SJSA1 (cell line): ENCODE measurements at places on chromosomes 1 and 21.
A peak's percentile ranks its signal among the peaks of the same experiment; 100 is the strongest.

DNA sequence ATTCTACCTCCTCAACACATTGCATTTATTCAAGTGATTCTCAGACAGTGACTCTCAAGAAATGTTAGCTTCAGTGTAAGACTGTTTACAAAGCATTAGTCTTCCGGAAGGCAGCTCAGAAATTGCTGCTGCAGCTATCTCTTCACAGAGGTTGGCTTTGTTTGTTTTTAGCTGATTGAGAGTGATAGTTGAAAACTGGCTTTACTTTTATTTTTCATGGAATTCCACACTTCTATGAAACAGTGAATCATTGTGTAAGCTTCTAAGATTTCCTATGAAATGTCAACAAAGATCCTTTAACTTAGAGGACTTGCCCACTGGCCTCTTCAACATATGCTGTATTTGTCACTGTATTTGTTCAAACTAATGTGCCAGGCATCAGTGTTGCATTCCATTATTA, 121.3 kb downstream of the TNNI3K start:
- DNase-seq: no peak

DNA sequence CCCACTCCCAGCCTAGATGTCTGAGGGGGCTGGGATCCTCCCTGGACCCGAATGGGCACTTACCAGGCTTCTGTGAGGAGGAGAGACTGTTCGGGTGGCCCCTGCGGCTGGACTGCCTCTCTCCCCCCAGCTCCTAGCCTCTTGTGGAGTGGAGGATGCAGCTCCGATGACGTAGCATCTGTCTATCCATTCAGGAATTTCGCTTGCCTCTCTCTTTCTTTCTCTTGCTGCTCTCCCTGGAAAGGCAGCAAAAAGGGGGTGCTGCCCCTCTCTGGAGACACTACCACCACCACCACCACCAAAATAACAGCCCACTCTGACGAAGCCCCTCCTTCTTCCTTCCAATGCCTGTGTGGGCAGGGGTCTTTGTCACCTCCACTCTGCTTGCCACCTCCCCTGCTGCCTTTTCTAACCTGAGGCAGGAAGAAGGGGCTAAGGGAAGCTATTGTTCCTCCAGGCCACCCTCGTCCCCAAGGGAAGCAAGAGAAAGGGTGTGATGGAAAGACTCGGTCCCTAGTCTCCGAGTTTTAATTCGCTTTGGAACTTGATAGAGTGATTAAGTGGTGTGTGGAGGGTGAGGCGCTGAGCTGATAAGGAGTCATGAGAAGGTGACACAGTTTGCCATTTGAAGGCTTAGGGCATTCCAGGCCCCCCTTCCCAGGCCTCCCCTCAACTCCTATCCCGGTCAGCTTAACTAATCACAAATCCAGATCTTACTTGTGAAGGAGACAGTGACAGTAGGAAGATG, 60.5 kb downstream of the RHBG start:
- DNase-seq: no peak

GRCh38 chr1:77688939-77689338, 6.5 kb upstream of the ZZZ3 start:
- no peak for DNase-seq

- no peak for DNase-seq
Measured at GRCh38 chr1:58418283-58419228, 128.0 kb downstream of the OMA1 start.

GRCh38 chr1:36093929-36094328, 5.2 kb downstream of the ADPRS start:
- DNase-seq: no peak

DNA sequence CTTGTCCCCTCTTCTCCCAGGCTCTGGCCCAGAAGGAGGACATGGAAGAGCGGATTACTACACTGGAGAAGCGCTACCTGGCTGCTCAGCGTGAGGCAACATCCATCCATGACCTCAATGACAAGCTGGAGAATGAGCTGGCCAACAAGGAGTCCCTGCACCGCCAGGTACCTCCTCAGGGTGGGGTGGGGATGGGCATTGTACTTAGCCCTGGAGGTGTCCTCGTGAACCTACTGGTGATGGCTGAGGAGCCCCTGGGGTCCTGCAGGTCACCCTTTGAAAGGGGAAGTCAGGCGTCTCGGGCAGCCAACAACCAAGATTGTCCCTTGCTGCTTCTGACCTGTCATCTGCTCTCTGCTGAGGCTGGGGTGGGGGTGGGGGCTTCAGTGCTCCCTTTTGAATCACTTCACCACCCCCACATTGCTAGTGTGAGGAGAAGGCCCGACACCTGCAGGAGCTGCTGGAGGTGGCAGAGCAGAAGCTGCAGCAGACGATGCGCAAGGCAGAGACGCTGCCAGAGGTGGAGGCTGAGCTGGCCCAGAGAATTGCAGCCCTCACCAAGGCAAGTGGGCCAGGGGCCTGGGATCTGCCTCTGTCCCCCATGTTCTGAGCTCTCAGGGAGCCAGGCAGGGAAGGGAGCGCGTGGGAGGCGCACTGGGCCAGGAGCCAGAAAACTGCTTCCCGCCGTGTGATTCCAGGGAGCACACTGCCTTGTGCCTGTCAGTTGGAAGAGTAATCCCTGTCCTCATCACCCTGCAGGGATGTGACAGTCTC, 19.7 kb downstream of the PPFIA4 start:
- no peak for DNase-seq

GRCh38 chr1:1063945-1064831, 9.9 kb downstream of the RNF223 start:
- DNase-seq: peak; percentile 83

GRCh38 chr1:149916193-149916897, 1.3 kb downstream of the SV2A start:
- DNase-seq: no peak

DNA sequence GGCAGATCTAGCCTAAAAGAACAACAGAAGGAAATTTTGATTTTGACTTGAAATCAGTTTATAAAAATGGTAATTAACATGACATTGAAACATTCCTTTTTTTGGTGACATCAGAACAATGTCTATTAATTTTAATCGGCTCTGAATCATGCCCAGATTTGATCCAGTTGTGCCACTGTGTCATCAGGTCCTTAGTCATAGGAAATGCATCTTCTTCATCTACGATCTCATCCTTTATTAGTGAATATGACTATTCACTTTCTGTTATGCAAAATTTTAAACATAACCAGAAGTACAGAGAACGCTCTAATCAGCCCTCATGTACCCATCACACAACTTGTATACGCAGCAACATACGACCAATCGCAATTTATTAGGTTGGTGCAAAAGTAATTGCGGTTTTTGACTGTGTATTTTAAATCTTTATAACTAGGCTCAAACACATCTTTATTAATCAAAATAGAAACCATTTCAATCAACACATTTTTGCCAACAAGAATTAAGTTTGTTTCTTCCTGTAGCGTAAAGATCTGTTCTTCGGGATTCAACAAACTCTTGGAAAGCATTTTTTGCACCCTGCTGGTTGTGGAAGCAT, 40.3 kb upstream of the TLR5 start:
- no peak for DNase-seq

DNA sequence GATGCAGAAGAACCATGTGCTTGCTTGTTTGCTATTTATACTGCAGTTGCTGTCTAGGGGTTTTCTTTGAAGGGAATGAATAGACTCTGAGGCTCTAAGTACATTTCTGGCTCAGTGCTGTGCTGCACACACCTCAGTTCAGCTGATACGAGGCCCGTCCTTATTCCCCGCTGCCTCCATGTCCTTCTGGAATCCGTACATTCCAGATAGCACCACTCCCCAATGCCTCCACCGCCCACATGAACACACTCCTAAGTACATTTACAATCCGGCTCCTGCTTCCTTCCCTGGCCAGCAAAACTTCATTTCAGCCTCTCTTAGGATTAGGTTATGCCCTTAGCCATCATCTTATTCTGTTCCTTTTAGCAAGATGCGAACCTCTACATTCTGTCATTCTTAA, 57.1 kb downstream of the KCNC4 start:
- no peak for DNase-seq

DNA sequence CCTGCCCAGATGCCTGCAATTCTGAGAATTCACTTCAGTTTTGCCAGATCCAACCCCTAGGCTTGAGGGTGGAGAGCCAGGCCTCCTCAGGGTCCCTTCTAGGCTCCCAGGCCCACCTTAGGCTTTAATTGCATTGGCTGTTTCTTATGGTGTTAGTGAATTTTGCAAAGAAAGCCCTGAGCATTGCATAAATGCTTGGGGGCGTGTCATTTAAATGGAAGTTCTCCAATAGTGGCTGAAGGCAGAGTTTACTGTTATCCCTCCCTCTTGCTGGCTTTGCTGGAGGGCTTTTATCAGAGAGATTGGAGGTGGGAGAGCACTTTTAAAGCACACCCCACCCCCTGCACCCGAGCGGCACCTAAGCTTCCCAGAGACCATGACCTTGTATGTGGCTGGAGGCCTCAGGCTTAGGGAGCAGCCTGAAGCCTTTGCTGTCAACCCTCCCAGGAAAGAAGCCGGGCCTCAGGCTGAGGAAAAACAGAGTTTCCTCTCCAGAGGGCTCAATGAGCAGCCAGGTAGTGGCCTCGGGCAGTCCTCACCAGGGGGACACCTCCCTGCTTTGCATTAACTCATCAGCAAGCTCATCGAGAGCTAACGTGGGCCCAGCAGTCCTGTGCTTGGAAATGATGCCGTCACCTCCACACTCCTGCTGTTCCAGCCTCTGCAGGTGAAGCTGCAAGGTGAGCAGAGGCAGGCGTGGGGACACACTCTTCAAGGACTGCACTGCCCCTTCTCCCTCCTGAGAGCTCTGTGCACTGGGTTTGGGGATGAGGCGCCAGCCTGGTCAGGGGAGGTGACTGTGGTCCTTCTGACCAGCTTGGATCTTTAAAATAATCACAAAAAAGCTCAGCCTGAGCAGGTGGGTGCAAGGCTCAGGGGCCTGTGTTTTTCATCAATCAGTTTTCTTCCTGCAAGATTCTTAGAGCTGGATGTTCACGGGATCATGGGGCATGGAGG, 58.0 kb downstream of the STUM start:
- DNase-seq: no peak

DNA sequence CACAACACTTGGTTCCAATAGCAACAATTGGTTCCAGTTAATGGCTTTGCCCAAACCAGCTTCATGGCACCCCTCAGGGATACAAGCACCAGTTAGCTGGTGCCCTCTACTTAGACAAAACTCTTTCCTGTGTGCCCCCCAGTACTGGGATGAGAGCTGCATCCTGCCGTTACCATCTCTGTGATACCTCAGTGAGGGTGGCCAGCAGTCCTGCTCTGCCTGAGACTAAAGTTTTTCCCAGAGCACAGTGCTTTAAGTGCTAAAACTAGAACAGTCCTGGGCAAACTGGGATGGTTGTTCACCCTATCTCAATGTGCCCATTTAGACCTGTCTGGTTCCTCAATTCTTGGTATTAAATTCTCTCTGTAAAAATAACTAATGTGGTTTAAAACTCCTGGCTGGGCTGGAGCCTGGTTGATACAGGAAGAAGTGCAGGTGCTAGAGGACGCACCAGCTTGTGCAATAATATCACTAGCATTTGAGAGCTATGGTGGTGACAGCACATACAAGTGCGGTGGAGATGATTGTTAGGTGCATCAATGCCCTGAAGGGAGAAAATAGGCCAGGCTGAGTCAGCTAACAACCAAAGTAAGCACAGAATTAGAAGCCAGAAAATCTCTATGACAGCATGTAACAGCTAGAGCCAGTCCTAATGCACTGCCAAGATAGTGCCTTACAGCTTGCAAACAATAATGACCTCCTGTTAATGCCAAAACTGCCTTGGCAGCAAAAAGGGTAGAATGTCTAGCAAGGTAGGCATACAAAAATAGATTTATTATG, 179.8 kb upstream of the GALNT2 start:
- no peak for DNase-seq

DNA sequence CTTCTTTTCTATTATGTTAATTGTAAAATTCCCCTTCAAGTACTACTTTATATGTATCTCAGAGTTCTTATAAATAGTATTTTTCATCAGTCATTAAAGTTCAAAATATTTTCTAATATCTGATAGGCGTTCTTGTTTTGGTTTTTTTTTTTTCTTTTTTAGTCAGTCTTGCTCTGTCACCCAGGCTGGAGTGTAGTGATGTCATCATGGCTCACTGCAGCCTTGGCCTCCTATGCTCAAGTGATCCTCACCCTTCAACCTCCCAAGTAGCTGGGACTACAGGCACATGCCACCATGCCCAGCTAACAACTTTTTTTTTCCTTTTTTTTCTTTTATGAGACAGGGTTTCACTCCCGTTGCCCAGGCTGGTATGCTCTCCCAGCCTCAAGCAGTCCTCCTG, 27.3 kb downstream of the AGMAT start:
- DNase-seq: no peak
